Left cardiac atrium (tissue), 4 donors: ENCODE measurements at places on chromosomes 13 and 19. TPM values are rescaled to one million over a fixed set of nuclear protein-coding genes. Genes with fewer than 3 reads are reported as not detected.

PTPRS gene
- 130 TPM for total RNA-seq

SBSN gene
- not detected for total RNA-seq

GRCh38 chr19:53102206-53102755, 941 bp downstream of the ZNF160 start:
- no peak for DNase-seq

DNA sequence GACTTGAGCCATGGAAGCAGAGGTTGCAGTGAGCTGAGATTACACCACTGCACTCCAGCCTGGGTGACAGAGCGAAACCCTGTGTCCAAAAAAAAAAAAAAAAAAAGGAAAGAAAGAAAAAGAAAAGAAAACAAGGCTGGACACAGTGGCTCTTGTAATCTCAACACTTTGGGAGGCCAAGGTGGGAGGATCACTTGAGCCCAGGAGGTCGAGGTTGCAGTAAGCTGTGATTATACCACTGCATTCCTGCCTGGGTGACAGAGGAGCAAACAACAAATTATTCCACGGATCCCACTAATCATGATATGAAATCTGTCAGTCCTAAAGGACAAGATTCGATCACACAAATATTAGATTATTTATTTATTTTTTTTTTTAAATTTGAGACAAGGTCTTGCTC, 3.1 kb upstream of the MYDGF start:
- DNase-seq = no peak

DNA sequence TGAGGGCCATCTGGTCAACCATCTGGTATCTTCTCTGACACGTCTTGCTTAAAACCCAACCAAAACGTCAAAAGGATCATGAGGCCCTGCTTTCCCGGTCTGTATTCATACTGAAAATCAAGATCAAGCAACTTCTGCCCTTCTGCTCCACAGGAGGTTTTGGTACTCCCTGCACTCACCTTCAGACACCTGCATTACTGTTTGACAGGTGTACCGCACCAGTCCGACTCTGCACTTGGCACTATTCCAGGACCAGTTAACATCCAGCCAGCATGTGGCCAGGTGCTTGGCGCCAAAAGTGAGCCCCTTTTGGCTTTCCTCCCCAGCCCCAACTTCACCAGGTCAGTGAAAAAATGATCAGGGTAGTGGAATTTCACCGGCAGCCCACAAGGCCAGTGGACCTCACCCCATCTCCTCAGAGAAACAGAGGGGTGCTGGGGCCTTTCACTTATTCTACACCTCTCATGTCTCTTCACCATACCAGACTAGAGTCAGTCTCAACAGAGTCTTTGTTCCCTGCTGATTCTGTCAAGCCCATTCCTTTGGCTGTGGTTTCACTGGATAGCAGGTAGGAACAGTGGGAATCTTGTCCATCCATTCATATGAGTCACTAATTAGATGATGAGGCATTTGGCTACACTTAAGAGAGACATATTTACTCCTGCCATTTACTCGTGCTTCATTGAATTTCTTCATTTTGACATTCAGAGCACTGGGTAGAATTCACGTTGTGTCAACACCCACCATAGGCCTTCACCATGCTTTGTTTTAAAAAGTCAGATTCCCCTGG, 85.3 kb downstream of the ZNF726 start:
- no peak for DNase-seq

GRCh38 chr13:20713014-20713376, 9.5 kb downstream of the IL17D start:
- no peak for DNase-seq
